ENCODE measurements at places on chromosomes 7 and 10.

DNA sequence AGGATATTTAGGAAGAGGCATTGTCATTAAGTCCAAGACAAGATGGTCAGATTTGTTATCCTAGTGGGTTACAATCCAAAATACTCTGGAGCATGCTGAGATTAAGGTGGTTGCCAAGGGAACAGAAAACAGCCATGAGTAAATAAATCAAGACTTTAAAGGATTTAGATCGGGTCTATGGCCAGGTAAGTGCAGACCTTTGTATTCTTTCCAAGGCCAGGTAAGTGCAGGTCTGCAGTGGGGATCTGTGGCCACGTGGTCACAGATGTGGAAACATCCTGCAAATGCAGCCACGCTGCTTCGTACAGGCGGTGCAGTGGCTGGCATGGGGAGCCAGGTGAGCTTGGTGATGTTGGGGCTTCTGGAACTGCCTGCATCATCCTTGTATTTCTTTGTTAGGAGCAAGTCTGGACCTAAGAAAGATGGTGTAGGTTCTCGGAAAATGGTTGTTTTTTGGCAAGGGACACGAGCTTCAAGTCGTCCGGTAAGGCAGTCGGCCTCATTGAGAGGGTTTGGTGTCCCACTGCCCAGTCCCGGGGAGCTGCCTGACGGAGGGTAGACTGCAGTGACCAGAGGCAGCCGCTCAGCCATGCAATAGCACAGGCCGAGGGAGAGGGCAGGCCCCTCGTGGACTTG lies 21.8 kb downstream of the ZNF775 start:
- no peak for DNase-seq

- DNase-seq, result no peak
Measured at GRCh38 chr10:13528123-13528874, 515 bp downstream of the BEND7 start.

- DNase-seq, result no peak
Measured at GRCh38 chr7:21980926-21981500, 35.3 kb upstream of the CDCA7L start.

GRCh38 chr10:72334825-72335393 lies 19.8 kb downstream of the DNAJB12 start:
- peak; percentile 70 for DNase-seq

GRCh38 chr10:70668454-70668970 lies 3.8 kb upstream of the ADAMTS14 start:
- DNase-seq, result no peak

DNA sequence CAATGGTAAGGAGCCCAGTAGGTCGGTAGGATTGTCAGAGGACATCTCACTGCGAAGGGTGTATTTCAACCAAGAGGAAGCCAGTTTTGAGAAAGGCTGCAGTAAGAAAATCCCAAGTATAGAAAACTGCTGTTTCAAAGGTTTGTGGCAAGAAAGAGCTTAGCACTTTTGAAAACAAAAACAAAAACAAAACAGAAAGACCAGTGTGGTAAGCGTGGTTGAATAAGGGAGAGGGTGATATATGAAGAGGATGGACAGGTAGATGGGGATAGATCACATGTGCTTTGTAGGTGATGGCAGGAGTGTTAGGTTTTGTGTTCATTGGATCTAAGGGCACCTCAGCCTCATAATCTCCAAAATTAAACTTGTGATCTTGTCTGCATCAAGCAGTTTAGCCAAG lies 141.6 kb upstream of the WNT16 start:
- no peak for DNase-seq

DNA sequence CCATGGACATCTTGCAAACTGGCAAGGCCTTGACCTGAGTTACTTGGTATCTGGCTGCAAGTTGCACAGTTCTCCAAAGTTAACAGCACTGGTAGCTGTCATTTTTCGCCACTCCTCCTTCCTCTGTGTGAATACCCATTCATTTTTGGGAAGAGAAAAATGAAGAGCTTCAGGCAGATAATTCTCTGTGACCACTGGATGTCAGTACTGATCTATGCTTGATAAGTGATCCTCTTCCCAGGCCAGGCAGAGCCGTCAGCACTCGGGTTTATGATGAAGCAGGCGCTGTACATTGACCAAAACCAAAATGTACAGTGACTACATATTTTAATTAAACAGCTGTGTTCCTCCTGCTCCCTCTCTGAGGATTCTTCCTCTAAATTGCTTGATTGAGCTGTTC lies 55.9 kb upstream of the PDZD8 start:
- DNase-seq, result no peak

- no peak for DNase-seq
Measured at GRCh38 chr7:15399441-15399840, 162.4 kb downstream of the AGMO start.

DNA sequence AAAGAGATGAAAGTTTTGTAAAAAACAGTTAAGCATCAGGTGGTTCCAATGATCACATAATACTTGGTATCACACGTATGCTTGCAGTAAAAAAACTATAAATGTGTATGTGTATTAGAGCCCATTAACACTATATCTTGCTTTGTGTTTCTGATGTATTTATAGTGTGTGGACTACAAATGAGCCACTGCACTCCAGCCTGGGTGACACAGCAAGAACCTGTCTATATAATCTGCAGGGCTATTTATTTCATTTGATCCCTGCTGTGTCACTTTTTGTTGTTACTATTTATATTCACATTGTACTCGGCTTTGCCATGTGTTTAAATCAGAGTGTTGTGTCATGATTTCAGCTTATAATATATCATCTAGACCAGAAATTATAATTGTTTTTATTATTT lies 487.8 kb upstream of the TEX47 start:
- DNase-seq, result no peak

- DNase-seq, result no peak
Measured at GRCh38 chr10:103417601-103418000, 21.2 kb downstream of the PDCD11 start.

DNA sequence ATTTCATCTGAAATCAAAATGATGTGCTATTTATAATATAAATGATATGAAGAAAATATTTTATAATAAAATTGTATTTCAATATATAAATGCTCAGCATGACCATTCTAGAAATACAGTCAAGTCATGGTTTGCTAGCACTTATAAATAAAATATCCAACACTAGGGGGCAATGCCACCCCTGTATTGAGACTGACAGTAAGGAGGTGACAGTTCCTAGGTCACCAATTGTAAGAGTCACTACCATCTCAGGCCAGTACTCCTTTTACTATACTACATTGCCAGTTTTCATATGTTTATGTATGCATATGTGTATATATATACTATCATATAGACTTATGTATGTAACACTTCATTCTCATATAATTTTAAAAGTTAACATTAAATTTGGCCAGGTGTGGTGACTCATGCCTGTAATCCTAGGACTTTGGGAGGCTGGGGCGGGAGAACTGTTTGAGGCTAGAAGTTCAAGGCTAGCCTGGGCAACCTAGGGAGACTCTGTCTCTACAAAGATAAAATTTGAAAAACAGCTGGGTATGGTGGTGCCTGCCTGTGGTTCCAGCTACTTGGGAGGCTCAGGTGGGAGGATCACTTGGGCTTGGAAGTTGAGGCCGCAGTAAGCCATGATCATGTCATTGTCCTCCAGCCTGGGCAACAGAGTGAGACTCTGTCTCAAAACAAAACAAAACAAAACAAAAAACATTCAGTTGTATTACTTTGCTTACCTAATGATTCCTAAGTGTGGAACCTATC lies 2.4 kb upstream of the CNOT4 start:
- DNase-seq, result no peak

- no peak for DNase-seq
Measured at GRCh38 chr7:125966278-125967048, 1036.8 kb upstream of the POT1 start.

DNA sequence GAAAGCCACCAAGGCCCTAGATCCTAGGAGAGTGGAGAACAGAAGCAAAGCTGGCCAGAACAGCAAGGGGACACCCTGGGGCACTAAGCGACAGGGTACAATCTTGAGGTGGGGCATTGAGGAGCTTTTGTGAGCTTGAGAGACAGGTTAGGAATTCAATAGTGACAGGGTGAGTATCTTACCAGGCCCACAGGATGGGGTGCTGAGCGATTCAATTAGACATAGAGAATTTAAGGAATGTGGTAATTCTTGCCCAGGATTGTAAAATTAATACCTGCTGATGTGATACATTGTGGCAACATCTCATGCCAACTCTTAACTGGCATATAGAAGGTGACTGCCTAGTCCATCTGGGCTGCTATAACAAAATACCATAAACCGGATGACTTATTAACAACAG lies 14.0 kb downstream of the RBP3 start:
- DNase-seq, result no peak

GRCh38 chr10:17416442-17417211 lies 37.8 kb downstream of the ST8SIA6 start:
- DNase-seq, result no peak

DNA sequence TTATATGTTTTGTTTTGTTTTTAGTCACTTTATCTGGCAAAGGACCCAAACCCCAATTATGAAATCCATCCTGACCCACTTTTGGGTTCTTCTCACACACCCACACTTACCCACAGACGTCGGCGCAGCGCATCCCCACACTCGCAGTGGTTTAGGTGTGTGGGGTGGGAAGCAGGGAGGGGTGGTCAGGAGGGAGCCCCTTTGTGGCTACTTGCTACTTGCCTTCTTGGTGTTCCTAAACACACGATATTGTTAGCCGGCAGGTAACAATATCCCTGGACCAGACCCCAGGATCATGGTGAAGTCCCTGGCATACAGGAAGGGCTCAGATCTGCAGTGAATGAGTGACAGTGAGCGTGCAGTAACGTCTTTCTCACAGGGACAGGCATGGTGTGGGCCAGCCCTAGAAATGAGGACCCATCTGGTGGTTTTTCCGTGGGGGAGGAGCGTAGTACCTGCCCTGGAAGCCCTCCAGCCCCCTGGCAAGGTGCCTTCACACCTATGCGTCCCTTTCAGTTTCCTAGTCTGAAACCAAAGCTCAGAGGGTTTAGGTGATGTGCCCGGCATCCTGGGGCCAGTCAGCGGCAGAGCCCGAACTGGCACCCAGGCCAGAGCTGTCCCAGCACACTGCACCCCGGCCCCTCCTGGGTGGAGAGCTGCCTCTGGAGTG lies 4.4 kb downstream of the SPOCK2 start:
- DNase-seq, result no peak

DNA sequence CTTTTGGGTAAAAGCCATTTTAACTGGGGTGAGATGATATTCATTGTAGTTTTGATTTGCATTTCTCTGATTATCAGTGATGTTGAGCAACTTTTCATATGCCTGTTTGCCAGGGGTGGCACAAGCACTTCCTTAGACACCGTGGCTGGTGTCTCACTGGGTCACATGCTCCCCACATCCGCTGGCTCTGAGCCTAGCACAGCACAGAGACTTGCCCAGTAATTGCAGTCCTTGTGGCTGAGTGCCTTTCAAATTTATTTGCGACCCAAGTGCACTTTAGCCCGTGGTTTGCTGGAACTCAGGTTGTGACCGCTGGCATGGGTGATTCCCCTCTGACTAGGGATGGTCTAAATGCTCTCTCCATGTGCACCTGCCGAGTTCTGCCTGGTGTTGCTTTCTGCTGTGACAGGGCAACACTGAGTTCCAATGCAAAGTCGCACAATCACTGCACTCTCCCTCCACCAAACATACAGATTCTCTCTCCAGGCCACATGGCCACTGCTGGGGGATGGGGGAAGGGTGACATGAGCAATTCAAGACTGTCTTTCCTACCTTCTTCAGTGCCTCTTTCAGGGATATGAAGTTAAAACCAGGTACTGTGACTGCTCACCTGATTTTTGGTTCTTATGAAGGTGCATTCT lies 66.5 kb downstream of the ZNF277 start:
- no peak for DNase-seq

DNA sequence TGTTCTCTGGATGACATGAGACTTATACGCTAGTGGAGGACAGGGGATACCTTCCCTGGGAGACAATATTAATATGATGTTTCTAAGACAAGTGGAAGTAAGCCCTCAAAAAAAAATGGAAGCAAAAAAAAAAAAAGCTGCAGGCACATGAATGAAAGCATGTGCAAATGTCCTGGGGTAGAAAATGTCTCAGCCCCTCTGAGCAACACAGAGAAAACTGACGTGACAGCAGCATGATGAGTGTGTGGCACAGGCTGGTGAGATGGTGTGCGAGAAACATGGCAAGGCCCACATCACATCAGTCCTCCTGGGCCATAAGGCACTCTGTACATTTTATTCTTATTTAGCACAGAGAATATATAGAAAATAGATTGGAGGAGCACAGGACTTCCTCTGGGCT lies 254.7 kb upstream of the PFKP start:
- no peak for DNase-seq

- no peak for DNase-seq
Measured at GRCh38 chr7:19648791-19649190, 60.0 kb downstream of the POLR1F start.

- no peak for DNase-seq
Measured at GRCh38 chr10:92692697-92693533, 3.2 kb downstream of the HHEX start.

DNA sequence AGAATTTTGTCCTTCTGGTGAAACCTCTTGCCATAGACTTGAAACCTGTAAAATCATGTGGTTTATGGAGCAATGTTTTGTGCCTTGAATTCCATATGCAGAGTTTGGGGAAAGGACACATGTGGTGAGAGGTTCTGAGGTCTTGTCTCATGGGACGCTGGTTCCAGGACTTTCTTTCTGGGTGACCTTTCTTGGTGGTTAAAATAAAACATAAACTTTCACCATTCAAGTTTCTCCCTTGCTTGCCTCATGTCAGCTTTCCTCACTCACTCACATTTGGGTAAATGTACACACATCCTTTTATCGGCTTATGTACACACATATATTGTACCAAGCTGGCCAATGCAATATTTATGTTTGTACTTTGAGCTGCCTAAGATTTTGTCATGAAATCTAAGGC lies 144.9 kb upstream of the CELF2 start:
- no peak for DNase-seq

DNA sequence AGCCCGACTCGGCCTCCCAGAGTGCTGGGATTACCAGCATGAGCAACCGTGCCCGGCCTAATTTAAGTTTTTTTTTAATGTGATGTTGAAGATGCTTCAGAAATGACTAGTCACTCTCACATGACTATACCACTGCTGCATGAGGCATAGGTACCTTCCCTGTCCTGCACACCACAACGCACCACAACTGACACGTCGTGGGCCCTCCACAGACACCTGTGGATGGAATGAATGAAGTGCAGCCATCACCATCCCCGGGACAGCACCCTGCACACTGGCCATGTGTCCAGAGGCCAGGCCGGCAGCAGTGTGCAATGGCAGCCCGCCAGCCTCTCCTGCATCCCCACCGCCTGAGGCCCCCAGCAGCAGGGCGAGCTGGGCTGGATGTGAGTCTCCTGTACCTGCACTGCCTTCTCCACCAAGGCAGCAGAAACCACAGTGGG lies 55.1 kb downstream of the VOPP1 start:
- DNase-seq, result no peak

- no peak for DNase-seq
Measured at GRCh38 chr10:80436446-80437098, 17.5 kb upstream of the TSPAN14 start.

DNA sequence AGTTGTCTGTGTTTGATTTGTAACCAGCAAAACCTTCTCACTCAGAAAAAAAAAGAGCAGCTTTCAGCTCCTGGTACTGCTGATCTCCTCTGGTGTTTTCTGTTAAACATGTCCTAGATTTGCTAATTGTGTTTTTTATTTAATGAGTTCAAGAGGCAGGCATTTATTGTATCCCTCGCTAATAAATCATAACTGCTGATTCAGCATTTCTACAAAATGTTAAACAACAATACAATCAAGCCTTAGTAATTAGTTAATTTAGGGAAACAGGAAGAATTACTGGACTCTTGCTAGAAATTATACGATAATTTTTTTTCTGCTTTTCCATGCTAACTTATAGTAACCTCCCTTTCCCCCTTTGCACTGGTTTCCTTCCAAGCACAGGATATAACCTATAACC lies 66.8 kb upstream of the NRP1 start:
- no peak for DNase-seq

GRCh38 chr7:100632951-100633717 lies 8.2 kb downstream of the TFR2 start:
- DNase-seq, result no peak

All from left forelimb (tissue), 1 donor.